ENCODE measurements at places on chromosomes 12 and 14.

DNA sequence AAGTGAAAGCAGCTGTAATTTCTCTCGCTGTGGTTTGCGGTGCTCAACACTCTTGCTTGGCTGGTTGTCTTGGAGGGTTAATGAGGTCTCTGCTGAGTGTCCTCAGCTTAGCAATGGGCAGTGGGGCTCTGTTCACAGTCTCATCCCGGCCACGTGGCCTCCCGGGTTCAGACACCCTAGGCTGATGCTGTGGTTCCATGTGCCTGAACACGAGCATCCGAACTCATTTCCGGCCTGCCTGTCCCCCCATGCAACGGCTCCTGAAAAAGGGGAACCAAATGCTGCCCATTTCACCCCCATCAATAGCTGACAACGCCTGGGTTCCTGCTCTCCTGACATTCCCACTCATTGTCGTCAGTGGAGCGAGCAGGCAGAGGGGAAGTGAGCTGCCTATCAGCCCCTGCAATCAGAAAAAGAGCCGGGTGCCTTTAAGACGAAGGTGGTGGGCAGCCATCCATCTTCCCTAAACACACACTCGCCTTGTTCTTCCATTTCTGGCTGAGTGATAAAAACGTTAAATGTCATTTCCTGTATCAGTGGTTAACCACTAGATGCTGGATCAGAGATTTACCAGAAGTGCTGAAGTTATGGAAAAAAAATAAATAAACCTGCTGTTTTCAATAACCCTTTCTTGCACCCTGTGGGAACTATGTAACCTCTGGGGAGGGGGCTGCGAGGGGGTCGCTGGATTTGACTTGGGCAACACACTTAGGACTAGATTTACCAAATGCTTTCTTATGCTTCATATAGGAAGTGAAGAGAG, 60.3 kb upstream of the BCL2L14 start:
- no peak for DNase-seq

DNA sequence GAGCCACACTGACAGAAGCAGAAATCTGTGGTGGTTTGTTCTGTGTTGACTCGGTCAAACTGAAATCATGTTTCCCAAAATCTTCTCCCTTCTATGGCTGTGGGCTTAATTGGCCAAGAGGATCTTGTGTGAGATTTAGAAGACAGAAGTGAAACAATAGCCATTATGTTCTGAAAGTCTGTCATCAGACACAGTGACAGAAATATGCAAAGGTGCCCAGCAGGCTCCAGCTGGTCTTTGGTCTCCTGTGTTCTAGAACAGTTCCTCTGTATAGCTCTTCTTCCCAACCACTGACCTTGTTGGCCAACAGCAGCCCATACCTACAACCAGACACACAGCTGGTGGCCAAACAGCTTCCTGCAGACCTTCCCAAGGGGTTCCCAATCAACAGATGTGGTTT, 25.0 kb upstream of the COCH start:
- DNase-seq: no peak

DNA sequence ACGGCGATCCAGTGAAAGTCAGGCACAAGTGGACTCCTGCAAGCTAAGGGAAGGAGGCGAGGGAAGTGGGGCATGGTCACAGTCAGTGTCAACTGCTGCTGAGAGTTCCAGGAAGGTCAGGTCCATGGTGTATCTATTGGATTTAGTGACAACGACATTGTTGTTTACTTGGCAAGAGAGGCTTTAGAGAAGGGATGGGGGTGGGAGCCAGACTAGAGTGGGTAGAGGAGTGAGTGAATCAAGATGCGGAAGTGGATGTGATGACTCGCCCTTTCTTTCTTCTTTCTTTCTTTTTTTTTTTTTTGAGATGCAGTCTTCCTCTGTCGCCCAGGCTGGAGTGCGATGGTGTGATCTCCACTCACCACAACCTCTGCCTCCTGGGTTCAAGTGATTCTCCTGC, 12.5 kb downstream of the P2RX7 start:
- DNase-seq: no peak

GRCh38 chr14:29918981-29919380, 8.7 kb downstream of the PRKD1 start:
- DNase-seq: no peak

DNA sequence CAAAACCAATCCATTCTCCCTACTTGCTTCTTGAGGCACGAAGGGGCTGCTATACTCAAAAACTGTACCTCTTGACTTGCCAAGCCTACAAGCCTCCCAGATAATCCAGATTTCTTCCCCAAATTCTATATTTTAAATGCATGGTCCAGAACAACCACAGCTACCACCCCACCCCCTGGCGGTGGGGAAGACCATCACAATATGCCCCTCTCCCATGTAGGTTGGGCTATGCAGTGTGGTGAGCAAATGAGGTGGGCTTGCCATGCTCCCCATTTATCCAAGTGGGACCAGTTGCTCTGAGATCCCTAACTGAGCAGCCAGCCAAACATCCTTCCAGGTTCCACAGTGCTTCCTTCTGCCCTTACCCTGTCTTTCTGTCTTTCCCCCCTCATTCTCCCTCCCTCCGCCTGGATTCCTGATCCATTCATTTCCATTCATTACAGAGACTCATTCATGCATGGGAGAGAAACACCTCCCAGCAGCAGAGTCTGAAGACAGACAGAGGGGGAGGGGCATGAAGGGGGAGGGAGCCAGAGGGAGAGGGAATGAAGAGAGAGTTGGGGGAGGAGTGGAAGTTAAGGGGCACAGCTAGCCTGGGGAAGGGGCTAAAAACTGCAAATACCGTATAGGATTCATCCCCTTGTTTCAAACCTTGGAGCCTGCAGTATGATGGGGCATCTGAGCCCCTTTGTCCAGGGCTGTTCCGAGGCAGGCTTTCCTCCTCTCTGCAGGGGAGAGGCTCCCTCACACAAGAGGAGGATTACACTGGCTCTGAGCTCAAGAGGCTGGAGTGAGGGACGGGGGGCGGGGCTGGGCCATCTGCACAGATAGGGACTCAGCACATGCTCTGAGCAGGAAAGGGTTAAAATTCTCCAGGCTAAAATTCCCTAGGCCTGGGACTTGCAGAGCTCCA, 4.4 kb downstream of the ZNF219 start:
- peak; percentile 81 for DNase-seq

GRCh38 chr12:112121780-112122565, 3.4 kb upstream of the TRAFD1 start:
- no peak for DNase-seq

GRCh38 chr12:106493531-106493930, 89.3 kb upstream of the RFX4 start:
- DNase-seq: no peak

DNA sequence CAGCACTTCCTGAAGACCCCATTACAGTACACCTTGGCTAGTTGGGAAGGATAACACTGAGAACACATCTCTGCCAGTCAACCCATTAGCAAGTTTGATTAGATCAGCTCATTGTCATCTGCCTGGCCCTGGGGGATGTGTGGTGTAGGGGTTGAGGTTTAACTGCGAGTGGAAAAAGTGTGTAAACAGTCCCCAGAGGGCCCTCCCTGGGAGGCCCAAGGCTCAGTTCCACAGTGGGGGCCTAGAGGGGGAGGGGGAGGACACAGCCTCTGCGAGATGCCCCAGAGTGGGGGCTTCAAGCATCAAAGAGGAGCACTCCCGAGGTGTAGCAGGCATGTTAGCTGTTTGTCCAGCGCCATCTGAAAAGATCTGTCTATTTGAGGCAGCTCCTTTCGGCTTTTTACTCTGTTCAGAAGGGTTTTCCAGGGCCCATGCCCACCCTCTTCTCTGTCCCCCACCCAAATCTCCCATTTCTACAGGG, 344 bp downstream of the LPAR5 start:
- DNase-seq: peak; percentile 36

DNA sequence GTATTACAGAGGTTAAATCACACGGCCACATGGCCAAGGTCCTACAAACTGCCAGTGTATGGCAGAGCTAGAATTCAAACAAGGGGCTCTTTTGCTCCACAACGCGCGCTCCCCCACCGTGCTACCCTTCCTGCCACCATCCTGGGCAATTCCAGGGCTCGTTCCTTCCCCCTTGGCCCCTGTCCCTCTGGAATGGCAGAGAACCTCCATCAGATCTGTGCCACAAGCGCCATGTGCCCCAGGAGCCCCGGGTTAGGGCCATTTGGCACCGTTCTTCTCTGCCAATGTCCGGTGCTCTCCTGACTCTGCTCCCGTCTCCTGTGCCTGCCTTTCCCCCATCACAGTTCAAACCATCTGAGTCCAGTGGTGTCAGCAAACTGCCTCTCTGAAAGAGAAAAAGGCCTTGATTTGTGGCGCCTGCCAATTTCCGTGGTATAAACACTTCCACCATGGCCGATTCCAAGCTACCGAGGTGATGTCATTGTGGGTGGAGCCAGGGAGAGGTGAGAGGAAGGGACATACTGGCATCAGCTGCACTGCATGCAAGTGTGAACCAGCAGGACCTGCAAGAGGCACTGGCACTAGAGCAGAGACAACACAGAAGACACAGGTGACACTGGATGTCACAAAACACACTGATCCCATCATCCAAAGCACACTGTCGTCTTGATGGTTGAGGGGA, 163.1 kb downstream of the CALM1 start:
- DNase-seq: no peak

DNA sequence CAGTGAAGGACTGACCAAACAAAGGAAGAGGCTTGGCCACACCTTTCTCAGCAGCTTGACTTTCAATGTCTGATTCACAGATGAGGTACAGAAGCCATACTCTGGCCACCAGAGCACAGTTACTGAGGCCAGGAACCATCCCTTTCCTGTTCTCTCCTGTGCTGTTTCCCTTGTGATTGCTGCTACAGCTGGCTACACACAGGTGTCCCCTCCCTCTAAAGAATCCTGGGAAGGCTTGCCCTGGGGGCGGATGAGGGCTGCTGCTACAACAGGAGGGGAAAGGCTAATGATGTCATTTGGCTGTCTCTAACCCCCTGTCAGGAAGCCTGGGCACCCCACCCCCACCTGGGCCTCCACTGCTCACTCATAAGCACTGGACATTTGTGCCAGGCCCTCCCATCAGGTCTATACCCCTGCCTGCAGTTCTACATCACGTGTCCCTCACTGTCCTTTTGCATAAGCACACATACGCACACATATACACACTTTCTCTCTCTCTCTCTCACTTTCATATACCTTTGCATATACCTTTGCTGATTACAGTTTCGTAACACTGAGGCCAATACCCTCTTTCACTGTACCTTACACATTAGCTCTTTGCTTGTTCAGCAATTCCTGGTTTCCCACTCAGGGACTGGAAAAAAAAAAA, 41.4 kb downstream of the PRPF40B start:
- peak; percentile 52 for DNase-seq

DNA sequence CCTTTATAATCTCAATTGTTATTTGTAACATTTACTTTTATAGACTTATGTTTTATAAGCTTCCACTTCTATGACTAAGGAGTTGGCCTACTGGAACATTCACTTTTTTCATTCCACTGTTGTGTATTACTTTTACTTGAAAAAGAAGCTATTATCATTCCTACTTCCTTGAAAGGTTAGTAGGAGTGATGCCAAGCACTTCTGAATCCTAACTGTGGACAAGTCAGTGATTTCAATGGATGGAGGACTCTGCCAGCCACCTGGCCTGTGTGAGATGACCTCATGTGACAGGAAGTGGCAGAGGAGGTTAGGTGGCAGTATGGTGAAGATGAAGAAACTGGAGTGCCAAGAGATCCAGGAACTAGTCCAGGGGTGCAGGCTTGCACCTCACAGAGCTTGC, 46.0 kb downstream of the TECPR2 start:
- no peak for DNase-seq

DNA sequence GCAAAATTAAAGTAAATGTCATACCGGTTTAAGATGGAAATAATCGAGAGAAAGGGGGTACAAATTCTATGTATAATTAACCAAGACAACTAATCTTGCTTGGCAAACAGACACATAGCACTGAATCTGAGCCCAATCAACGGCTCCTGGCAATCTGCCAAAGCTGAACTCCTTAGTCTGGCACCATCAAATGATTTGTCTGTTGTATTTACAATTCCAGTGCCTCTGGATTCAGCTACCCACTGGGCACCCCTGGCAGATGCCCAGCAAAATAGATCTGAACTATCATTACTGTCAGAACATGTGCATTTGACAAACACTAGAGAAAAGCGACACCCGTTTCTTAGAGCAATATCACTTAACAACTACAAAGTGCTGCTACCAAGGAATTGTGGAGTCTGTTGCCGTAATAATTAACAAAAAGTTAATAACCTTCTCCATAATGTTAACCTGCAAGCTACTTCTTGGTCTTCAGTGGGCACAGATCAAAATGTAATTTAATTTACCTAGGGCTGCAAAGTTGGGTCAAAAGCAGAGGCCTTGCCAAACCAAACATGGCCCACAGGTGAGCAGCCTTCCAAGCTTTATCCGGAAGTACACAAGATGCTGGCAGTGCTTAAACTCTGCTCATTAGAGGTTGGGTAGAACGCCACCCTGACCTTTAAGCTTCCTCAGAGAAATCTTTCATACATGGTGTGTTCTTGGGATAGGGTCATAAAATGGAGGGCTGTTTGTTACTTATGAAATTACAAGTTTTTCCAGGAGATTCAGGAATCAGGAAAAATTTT, 7.6 kb downstream of the EGLN3 start:
- no peak for DNase-seq

DNA sequence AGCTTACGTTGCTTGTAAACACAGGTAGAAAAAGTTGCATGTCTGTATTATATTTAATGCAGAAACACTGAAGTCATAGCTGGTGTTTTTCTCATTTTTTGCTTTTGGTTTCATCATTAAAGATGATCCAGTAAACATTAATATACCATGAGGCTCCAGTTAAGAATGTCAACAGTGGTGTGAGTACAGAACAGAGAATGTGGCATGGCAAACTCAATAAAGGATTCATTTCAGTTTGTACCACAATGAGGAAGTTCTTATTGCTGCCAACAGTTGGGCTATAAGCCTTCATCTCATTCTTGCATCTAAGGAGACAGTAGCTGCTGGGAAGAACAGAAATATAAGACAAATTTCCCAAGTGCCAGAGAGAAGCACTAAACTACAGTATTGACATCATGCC, 72.1 kb upstream of the ST8SIA1 start:
- DNase-seq: no peak

GRCh38 chr12:13772264-13772663, 209.1 kb downstream of the GRIN2B start:
- no peak for DNase-seq

DNA sequence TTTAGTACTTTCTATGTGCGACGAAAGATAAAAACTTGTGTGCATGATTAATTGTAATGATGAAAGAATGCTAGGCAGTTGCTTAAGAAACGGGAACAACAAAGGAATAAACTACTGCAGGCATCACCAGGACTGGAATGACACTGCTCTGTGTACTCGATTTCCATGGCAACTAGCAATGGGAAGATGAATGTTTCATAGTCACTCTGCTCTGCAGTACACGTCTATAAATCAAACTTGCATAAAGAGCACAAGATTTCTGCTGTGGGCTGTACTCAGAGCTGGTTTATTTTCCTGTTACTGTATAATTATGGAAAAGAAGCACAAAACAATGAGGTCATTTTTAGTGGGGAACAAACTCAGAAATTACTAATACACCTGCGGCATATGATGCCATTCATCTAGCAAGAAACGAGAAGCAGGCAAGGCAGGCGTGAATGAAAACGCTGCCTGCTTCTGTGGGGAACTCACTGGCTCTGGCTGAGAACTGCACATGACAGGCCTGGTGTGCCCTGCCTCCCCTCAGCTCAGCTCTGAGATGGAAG, 41.8 kb downstream of the EFCAB11 start:
- DNase-seq: no peak

- DNase-seq: no peak
Observed at GRCh38 chr12:52197371-52198231, 5.8 kb upstream of the KRT80 start.
